ENCODE measurements at places on chromosomes 1 and 21.

GRCh38 chr1:87706203-87706602 lies 377.5 kb downstream of the LMO4 start:
- no peak for DNase-seq

DNA sequence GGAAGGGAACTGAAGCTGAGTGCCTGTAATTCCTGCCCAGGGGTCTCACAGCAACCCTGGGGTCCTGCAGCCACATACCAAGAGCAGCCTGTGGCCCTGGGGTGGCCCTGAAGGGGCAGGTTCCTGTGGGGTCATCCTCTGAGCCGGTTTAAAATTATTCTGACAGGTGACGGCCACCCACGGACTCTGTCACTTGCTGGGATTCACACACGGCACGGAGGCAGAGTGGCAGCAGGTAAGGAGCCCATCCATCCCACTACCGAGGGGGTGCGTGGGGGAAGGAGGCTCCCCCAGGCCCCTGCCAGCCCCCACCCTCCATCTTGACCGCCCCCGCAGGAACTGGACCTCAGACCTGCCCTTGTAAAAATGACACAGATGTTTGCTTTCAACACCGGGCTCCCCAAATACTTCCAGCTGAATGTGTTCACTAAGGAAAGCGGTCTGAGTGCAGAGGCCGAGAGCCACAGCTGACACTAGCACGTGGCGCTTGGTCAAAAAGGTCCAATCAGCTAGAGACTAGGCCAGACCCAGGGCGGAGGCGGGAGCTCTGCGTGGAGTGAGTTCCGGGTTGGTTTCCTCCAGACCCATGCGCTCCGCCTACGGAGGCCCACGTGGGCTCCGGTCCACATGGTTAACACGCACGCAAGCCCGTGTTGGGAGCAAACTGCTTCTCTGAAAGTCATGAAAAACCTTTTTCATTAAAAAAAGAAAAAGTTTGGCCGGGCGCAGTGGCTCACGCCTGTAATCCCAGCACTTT lies 10.0 kb downstream of the YBEY start:
- DNase-seq = peak; percentile 96

- DNase-seq = no peak
These were observed 77.4 kb downstream of the PSMG1 start for GRCh38 chr21:39105836-39106235.

- DNase-seq = no peak
These were observed 7.4 kb upstream of the DNMT3L start for GRCh38 chr21:44269090-44269489.

DNA sequence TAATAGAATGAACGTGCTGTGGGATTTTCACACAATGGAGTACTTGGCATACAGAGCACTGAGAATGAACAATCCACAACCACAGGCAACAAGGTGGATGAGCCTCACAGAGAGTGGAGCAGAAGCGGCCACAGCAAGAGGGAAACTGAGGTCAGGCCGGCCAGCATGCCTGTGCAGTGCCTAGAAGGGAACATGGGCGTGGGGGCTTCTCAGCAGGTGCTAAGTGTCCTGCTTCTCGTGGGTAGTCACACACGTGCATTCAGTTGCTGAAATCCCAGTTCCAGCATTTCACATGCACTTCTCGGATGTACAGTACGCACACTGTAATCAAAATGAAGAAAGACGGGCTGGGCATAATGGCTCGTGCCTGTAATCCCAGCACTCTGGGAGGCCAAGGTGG lies 33.1 kb downstream of the WDR4 start:
- DNase-seq = no peak

GRCh38 chr21:20883408-20883800 lies 114.8 kb upstream of the NCAM2 start:
- no peak for DNase-seq

GRCh38 chr1:65456481-65456880 lies 36.0 kb downstream of the LEPR start:
- DNase-seq = no peak

DNA sequence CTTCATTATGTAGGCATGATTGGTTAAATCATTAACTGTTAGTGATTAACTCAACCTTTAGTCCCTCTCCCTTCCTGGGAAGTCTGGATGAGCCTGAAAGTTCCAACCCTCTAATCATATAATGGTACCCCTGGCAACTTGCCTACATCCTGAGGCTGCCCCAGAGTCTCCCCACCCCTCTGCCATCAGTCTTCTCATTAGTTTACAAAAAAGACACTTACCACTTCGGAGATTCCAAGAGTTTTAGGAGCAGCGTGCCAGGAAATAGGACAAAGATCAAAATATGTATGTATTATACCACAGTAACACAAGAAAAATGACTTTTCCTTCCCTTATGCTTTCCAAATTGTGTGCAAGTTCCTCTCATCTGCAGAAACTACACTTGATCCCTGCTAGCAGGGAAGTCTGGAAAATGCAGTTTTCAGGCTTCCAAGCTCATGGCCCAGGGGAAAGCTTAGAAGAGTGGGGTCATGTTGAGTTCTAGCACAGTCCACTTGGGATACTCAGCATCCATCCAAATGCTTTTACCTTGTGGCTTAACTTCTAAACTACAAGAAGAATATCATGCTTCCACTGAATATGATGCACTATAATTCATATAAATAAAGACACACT lies 64.6 kb upstream of the PPIH start:
- DNase-seq = no peak

DNA sequence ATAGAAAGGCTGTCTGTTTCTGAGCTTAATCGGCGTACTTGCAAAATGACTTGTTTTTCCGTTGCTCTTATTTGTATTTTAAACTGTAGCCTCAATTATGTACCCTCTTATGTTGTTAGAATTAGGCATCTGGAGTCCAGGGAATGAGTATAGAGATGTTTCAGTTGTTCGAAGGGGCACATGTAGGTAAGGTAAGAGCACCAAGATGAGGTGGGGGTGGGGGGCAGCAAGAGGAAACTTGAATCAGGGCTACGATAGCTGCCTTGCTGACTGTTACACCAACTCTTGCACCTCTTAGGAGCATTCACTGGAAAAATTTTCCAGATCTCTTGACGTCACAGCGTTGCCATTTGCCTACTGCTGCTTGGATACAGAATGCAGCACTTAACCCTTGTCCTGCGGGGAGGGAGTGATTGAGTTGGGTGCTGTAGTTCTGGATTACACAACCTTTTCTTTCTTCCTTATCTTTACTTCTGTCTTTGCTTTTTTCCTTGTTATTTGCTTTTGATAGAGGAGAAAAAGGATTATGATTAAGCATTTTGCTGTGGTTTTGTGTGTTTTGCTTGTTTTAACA lies 3.2 kb downstream of the ATP1B1 start:
- peak; percentile 94 for DNase-seq

DNA sequence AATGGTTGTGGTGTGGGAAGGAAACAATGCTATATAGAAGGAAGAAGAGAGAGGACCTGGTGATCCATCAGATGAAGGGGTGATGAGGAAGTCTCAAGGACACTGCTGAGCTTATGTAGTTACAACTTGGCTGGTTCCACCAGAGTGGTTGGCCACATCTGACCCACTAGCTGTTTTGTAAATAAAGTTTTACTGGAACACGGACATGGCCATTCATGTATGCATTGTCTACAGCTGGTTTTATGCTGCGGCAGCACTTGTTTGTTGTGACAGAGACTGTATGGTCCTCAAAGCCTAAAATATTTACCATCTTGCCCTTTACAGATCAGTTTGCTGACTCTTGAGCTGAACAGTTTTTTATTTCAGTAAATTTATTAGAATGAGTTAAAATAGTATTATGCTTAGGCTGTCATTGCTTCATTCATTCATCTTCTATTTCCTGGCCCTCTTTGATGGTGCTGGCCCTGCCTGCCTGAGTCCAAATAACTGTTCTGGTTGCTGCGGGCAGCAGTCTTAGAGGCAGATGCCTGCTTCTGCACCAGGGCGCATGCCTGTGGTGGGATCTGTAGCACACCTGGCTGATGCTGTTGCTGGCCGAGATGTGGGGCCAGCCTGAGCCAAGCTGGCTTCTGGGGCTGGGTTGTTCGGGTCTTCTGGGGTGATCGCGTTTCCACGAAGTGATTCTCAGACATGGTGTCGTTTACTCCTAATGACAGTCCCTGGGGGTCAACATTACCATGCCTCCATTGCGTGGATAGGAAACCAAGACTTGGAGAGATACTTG lies 61.4 kb upstream of the WNT4 start:
- no peak for DNase-seq

GRCh38 chr1:102875756-102876155 lies 232.6 kb downstream of the COL11A1 start:
- DNase-seq = no peak

DNA sequence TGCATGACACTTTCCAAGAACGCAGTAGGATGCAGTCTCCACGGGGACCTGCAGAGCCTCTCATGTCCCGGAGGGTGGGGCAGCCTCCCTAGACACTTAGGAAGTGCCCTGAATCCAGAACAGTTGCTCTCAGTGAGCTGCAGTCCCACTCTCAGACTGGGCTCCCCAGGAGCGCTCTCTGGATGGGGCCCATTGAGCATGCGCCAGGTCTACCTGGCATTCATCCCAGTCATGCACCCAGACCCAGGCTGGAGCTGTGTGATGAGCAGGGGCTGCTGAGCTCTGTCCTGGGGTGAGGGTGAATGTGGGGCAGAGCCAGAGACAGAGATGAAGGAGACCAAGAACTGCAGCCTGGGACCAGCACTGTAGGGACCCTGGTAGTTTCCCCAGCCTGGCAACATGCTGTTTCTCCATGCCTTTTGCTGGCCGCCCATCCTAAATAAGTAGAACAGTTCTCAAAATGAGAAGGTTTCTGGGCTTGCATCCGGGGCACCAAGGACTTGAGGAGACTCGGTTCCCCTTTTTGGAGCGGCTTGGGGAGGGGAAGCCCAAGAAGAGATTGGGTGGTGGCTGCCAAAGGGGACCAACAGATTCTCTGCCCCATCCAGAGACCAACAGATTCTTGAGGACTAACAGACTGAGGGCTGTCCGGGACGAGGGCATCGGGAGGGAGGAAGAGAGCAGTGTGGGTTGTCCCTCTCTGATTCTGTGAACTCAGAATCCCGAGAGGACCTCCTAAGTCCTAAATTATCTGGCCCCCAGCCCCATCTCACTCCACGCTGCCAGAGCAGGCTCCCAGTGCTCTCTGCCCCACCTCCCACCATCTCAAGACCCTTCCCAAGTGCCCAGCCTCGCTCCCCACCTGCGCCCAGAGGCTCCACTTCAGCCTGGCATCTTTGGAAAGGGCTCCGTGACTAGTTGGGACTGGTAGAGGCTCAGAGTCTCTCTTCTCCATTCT lies 1.0 kb upstream of the PGLYRP4 start:
- no peak for DNase-seq

GRCh38 chr21:44509539-44509938 lies 30.5 kb downstream of the KRTAP10-1 start:
- DNase-seq = no peak

GRCh38 chr1:243465738-243466137 lies 209.9 kb downstream of the SDCCAG8 start:
- DNase-seq = no peak

DNA sequence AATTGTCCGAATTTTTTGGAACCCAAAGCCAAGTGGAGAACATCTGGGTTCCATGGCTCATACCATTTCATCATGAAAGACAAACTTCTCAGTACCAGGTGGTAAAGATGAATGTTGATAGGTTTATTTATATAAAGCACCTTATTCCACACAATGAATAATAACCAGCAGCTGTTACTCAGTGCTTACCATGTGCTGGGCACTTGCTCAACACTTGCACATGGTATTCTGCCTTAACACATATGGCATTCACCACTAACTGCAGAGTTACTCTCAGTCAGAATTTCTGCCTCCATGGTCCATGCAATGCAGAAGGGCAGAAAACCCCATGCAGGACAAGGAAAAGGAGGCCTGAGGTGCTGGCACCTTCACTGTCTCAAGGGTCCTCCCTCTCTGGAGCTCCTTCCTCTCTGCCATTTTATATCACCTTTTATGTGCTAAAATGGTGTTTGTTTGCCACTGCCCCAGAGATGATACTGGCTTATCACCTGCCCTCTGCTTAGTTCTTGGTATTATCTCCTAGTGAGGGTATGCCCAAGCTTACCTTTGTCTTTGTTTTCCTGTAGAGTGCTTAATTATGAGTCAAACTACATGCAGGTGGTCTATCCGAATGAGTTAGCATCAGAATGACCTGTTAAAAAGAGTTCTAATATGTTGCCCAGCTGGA lies 76.7 kb upstream of the ZNF326 start:
- no peak for DNase-seq

DNA sequence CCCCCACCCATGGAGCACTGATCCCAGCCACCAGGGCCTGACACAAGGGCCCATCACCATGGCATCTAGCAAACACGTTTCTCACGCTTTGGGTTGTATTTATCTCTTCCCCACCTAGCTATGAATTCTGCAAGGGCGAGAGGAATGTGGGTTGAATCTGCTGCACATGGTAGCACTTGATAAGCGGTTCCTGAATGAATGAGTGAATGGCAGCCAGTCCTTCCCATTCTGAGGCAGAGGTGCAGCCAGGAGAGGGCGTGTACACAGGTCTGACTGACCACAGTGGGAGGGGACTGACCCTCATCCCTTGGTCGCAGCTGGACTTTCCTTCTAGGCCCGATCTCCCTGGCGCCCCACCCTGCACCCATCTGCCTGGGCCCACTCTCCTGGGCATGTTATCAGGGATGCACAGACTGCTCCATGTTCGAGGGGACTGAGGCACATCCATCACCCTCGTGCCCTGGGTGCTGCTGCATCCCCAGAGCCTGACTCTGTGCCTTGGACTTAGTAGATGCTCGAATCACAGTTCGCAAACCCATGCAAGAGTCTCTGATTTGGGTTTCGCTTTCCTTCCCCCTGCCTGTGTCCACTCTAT lies 1.0 kb downstream of the RD3 start:
- no peak for DNase-seq

- DNase-seq = no peak
These were observed 96.5 kb upstream of the BTG3 start for GRCh38 chr21:17709266-17709611.

DNA sequence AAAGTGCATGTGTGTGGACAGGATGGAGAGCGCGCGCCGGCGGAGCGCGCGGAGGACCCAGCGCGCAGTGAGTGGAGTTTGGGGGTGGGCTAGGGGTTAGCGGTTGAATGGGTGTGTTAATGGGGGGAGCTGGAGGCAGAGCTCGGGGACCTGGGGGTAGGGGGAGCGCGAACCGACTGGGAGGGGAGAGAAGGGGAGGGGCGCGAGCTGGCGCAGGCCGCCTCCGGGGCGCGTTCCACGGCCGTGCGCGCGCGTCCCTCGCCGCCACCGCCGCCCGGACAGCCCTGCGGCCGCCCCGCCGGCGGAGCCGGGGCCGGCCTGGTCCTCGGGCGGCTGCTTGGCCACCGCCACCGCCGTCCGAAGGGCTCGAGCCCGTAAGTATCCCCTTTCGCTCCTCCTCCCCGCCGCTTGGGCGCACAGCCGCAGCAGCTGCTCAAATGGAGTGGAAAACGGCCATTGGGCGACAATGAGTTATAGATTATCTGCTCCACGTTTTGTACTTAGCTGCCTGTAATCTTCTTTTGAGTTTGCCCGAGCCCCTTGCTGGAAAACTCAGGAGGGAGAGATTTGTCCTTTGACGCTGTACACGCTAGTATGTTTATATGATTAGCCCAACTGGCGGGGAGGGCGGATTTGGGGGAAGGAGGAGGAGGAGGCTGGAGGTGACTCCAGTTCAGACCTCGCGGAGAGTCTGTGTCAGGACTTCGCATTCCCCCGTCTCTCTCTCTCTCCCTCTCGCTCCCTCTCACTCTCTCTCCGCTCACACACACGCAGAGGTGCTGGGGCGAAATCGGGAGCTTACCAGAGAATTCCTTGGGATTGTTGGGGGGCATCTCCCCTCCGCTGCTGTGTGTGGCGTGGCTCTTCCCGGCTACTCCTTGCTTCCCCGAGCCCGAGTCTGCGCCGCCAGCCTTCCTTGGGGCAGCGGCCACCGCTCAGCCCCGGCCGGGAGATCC lies at the start of gene ADGRL2:
Gene ADGRL2 (plus strand): TSS at position 240 of the 956 bp plus-strand sequence. CDS start 36,051 bp downstream, outside the sequence.
- peak; percentile 89 for DNase-seq

- no peak for DNase-seq
These were observed 38.3 kb downstream of the TCEANC2 start for GRCh38 chr1:54091666-54092065.

GRCh38 chr1:53370369-53370961 lies 42.6 kb upstream of the LRP8 start:
- no peak for DNase-seq

Measured in cardiac muscle cell (in vitro differentiated cells and primary cell).